CD4-positive, alpha-beta T cell treated with Interleukin-10 for 1 hour (primary cell): ENCODE measurements at places on chromosomes 11 and 22.

- no peak for DNase-seq
Observed at GRCh38 chr22:21449531-21450319, 17.5 kb upstream of the TMEM191C start.

GRCh38 chr22:43317239-43317638 lies 25.9 kb downstream of the SCUBE1 start:
- DNase-seq = no peak

- no peak for DNase-seq
Observed at GRCh38 chr11:22458161-22458560, 120.0 kb downstream of the SLC17A6 start.

DNA sequence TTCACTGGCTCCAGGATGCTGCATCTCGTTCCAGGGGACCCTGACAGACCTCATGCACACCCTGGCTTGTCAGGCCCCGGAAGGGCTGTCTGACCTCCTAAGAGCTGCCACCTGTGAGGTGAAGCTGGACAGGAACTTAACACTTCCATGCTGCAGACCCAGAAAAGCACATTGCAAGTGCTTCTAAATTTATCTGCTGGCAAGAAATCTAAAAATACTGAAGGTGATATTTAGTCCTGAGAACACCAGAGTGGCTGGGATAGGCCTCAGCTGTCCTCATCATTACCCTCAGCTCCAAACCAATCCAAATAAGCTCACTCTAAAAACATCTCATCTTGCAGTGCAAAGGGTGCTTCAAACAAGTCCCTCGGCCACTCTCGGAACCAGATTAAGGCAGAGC lies 46.7 kb downstream of the ABTB2 start:
- DNase-seq = no peak

DNA sequence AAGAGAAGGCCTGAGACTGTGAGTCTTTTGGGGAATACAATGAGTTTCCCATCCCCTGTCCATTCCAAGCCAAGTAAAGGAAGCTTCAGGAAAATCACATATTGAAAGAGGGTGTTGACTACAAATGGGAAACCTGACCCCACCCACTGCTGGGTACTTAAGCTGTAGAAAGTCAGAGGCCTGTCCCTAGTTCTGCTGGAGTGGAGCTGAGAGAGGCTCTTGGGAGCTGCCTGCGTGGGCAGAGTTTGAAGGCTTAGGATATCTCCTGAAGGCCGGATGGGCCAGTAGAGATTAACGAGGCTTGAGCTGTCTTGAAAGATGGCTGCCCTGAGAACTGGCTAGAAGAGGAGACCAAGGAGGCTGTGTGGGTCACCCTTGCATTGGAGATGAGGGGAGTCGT lies 176.2 kb upstream of the NECTIN1 start:
- DNase-seq = no peak

DNA sequence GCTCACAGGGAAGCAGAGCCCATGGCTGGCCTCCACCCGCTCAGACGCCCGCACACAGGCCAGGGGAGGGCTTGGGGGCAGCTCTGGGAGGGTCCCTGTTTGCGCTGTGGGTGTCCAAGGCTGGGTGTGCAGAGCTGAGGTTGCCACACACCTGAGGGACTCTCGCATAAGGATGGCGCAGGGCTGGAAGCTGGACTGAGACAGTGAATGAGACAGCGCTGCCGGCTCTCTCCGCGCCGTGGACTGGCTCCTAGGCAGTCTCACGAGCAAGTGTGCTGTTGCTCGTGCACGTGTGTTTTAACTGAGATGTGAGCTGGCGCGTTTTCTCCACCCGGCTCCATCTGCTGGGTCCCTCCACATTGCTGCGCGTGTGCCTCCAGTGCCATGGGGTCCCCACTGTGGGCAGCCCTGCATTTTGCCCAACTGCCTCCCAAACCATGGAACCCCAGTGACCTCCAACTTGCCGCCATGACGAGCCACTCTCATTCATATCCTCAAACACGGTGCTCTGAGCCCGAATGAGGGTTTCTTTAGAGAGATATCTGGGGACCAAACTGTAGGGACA lies 4.2 kb upstream of the BID start:
- no peak for DNase-seq

GRCh38 chr11:110339456-110340250 lies 43.2 kb upstream of the RDX start:
- no peak for DNase-seq

DNA sequence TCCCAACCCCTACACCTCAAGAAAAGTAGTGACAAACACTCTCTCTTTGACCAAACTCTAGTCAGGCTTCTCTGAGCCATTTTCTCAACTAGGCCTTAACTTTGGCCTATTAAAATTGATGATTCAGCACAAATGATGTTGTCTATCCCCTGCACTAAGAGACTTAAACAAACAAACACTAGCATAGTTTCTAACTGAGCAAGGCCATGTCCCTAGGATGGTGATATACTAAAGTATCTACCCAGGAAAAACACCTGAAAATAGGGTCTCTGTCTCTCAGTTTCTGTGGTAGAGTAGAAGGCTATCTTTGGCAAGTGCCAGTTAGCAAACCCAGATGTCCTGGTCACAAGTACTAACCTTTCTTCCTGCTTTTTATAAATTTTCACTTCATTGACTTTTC lies 219.7 kb upstream of the ANO3 start:
- DNase-seq = no peak

DNA sequence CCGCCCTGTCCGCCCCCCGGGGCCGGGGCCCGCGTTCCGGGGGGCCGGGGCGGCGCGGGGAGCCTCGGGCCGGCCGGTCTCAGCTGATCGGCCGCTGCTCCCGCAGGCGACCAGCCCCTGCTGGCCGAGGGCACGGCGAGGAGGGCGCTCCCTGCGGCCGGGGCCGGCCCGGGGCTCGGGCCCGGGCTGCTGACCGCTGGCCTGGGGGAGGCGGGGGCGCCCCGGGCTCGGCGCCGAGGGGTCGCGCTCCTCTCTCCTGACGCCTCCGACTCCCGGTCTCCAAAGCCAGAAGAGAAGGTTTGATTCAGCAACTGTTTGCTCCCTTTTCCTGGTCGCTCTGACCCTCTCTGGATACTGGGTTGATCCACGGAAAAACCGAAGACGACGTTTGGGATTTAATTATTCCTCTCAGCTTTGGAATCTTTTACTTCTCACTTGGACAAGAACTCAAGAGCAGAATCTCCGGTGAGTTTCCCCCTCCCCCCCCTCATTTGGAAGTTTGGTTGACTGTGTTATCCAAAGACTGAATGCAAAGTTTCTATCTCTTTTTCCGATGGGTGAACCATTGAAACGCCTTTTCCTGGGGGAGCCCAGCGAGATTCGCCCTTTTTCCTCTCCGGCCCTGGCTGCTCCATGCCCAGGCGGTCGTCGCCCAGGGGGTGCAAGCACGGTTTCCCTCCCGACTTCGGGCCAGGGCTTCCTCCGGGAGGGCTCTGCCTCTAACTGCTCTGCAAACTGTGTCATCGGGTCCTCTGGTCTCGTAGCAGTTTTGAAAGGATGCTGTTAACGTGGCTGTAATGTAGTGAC lies 725 bp downstream of the KDM2A start:
- DNase-seq = no peak

DNA sequence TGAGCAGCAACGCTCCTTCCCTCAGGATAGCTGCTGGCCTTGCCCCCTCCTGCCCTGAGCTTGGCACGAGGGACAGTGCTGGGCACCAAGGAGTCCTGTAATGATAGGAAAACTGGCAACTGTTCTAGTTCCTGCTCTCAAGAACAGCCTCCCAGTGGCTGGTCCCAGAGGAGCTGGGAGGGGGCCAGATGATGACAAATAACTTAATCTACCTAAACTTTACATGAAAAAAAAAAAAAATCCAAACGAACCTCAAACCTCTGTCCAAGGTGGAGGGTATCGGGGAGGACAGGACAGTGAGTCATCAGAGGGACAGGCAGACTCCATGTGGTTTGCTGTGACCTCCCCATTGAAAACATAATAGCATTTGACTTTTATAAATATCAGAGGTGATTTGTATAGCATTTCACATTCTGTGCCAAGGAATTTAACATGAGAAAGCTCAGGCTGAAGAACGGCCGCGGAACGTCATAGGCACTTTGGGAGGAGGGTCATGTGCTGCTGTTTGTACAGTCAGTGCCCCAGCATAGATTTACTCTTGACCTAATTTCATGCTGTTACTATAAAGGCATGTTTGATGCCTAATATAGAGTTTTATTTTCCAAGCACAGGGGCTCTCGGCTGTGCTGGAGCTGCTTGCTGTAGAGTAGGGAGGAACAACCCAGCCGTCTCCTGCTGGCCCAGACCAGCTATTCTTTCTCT lies 98.2 kb upstream of the NNMT start:
- DNase-seq = no peak

DNA sequence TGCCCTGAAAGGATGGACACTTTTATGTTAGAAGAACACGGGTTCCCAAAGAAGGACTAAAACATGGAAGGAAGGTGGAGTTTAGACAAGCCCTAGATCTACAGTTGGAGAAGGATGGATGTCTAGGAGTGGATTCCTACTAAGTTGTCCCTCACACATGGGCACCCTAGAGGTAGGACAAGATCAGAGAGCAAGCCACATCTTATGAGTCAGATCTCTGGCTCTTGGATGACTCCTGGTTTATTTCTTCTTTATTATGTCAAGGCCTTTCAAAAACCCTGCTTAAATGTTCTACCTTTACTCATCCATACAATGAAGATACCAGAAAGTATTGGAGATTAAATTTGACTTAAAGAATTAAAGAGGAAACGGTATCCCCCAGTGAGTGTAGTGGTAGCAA lies 34.4 kb downstream of the PRCP start:
- DNase-seq = no peak
